GM12864 (cell line): ENCODE measurements at places on chromosomes 6 and 20.

- no peak for DNase-seq
These were observed 739.2 kb upstream of the GJE1 start for GRCh38 chr6:141393405-141394124.

DNA sequence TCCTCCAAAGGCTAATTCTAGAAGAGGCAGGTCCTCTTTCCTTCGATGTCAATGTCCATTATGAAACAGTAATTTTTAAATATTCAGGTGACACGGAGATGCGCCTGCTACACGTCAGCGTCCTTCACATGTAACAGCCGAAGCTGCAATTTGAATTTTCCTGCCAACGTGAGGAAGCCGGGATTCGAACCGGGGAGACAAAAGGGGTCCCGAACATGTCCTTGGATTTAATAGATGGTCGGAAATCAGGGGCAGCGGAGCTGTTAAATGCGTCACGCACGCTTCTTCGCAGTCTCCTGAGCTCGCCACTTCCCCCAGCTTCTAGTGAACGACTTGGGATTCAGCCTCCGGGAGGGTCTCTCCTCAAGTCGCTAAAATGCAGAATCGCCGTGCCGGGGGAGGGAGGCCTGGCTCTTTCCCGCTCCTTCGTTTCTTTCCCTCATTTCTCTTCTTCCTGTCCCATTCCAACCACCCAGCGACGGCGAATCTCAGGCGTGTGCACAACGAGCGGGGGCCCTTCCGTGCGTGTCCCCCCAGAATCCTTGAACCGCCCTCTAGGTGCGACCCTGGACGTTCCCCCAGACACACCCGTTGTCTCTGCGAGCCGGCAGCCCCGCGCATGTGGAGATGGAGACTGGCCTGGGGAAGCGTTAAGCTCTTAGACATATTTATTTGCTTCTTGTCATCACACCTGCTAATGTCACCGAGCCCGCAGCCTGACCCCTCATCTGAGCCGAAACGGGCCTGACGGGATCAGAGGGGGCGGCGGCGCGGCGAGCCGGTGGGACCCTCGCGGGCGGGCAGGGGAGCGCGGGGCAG lies 1.3 kb upstream of the FOXC1 start:
- no peak for DNase-seq

GRCh38 chr6:111813237-111813636 lies 60.0 kb downstream of the FYN start:
- no peak for DNase-seq

DNA sequence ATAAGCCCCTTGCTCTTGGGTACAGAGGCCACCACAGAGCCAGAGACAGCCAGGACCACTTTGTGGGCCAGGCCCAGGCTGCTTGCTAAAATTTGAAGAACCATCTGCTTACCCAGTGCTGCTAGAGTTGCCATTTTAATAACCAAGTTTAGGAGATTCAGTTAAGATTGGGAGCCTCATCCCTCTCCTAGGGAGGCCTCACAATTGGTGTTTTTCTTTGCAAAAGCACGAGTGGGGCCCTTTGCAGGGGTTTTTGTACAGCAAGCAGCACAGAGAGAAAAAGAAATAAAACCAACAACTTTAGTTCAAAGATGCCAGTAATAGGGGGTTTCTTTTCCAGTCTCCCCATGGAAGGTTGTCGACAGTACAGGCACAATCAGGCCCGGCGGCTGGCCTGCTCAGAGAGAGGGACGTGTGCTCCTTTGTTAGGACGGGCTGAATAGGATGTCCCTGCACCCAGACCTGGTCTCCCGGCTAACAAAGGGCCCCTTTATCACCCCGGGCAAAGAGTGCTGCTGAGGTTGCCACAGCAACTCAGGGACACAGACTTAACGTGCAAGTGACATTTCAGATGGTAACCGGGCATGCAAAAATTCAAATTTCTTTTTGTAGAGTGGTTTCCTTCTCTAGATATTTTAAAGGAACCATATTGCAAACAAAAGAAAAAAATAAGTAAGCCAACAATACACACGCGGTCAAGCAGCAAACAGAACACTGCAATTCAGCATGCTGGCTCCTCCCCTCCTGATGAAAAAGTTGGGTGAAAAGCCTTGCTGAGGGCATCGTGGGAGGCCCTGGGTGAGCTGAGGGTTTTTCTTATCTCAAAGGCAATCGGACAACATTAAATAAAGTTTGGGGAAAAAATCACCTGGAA lies 10.5 kb upstream of the TOX2 start:
- DNase-seq, result no peak

DNA sequence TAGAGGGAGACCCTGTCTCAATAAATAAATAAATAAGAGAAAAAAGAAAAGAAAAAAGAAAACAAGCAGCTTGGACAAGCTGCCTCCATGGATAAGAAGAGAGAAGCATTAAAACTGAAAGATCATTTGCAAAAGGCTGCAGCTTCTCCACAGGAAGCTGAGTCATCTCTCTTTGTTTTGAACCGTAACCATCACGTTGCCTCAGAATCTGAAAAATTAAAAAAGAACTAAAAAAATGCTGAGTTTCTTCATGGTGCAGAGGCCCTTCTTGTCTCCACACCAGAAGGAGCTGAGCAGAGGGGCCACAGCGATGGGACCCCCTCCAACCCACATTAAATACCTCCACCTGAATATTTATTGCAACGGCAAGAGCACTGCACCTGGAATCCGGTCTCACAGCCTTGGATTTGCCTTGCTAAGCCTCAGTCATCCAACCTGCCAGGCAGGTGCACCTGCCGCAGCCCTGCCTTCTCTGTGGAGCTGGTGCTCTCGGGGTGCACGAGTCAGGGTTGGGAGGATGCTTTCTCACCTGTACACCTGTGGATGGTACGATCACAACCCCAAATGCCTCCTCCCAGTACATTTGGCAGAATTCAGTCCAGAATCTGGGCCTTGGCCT lies 28.1 kb downstream of the TOX2 start:
- DNase-seq, result no peak

DNA sequence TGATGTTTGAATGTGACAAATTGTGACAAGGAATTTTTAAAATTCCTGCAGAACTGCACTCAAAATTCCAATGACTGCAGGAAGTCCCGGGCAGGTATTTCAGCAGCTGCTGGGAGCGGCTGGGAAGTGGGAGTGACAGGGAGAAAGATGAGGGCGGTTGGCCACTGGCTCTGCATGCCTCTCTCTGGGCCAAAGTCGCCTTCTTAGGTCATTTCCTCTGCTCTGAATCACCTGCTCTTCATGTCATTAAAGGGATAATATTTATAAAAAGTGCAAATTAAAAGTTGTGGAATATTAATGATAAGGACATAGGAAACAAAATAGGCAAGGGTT lies 43.9 kb downstream of the RAMACL start:
- no peak for DNase-seq
